Effector CD4-positive, alpha-beta T cell (primary cell): ENCODE measurements at places on chromosomes 7 and 10.

GRCh38 chr10:67140641-67141040 is 214.8 kb downstream of the LRRTM3 start:
- DNase-seq, result no peak

DNA sequence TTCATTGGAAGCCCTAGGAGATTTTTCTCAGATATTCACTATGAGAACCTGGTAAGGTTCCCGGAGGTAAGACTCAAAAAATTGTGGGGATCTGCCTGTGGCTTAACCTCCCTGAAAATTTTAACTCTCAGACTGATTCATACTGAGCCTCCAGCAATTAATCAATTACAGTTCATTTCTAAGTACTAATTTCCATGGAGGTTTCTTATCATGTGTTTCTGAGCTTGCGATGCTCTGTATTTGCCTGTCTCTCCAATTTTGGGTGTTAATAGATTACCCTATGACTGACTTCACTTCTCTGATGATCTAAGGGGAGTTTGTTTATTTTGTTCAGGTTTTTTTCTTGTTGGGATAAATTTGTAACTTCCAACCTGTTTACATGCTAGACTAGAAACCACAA is 215.4 kb upstream of the TMEM196 start:
- DNase-seq, result no peak

DNA sequence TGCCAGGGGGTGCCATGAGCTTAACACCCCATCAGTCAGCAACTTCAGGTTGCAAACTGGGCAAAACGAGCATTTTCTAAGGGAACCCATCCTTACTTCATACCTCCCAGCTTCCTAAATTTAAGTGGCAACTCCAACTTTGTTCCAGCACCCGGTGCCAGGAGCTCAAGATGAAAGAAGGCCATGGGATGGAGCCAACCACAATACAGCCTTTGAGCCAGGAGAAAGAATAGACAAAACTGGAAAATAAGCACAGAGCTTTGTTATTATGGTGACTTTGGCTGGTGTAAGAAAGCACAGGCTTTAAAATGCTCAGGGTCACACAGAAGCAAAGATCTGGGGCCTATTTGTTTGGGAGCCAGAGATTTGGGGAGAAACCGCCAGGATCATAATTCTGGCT is 388.7 kb upstream of the MGMT start:
- no peak for DNase-seq

GRCh38 chr10:132597654-132598053 is 60.1 kb downstream of the INPP5A start:
- no peak for DNase-seq

DNA sequence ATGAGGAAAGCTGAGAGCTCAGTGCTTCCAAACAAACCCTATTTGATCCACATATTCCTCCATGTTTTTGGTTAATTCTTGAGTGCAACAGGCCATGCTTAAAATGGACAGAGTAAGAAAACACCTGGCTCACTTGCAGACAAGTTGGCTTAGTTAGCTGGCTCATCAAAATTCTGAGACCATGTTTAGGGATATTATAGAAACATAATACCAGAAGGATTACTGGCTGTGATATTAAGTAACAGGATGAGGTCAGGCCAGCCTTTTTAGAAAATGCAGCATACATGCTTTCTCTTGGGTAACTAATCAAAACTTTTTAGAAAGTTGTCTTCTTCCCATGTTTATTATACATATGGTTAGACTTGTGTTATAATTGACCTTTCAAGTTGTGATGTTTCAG is 867.2 kb upstream of the LRRTM3 start:
- no peak for DNase-seq

DNA sequence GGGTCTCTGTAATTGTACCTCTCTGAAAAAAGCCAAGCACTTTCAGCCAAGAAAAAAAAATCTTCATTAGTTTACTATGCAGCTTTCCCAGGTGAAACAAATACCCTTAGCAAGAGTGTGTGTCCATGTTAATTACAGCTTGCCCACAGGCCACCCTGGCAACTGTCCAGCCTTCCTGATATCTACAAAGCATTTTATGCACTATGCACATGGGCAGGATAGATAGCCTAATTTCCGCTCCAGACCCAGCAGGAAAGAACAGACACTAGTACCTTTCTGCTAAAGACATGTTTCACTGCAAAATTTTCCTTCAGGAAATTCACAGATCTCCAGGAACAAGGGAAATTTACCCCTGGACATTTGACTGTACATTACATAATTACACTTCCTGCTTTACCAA is 24.4 kb downstream of the CACNA2D1 start:
- no peak for DNase-seq

GRCh38 chr10:103725242-103725641 is 130.1 kb downstream of the SH3PXD2A start:
- DNase-seq, result no peak

DNA sequence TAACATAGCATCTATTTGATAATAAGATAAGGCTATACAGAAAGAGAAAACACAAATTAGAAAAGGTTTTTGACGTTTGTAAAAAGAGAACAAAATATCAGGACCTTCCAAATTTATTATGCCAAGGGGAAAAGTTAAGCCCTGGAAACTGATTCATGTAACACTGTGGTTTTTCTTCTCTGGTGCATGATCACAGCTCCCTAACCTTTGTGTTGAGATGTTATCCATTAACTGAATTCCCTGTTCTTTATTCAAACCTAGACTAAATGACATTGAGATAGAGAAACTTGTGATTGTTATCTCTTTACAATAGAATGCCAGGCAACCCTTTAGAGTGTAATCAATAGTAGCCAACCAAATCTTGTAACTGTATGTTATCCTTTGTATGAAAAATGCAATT is 141.5 kb upstream of the NRG3 start:
- DNase-seq, result no peak

DNA sequence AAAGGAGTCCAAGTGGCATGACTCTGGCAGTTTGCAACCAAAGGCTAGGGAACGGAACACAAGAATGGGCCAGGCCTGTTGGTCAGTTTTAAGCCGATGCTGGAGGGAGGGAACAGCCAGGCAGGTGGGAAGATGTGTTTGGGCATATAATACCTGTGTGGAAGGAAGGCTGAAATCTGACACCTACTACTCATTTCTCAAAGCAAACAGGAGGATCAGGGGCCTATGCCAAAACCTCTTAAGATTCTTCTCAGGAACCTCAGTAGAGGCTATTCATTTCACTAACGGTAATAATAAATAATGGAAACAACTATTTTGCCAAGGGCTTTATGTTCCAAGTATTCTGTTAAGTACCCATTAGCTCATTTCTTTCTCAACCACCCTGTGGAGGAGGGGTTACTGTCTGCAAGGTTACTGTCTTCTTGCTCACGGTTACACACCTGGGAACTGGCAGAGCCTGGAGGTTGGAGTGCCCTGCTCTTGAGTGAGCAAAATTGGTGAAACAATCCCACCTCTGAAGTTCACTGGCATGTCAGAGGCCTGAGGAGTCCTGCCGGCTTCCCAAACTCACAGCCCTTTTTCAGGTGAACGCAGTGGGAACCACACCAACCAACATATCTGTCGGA is 35.5 kb downstream of the GOT1 start:
- DNase-seq, result no peak

- no peak for DNase-seq
Observed at GRCh38 chr10:22723343-22723779, 9.0 kb upstream of the PIP4K2A start.

DNA sequence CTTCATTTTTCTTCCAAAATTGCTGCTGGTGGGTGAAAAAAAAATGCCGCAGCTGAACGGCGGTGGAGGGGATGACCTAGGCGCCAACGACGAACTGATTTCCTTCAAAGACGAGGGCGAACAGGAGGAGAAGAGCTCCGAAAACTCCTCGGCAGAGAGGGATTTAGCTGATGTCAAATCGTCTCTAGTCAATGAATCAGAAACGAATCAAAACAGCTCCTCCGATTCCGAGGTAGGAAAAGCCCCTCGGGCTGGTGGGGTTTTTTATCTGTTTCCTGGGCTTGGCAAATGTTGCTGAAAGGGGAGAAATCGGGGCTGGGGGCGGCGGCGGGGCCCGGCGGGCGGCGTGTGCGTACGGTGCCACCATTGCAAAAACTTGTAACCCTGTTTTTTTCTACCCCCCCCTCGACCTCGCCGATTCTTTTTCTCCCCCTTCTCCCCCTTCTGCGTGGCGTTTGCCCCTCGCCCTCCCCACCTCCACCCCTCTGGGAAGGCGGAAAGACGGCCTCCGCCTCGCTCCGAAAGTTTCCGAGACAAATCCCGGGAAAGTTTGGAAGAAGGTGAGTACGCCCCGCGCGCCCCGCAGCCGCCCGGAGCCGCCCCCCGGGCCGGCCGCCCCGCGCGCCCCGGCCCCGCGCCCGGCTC is 789 bp downstream of the TCF7L2 start:
- DNase-seq, result no peak

GRCh38 chr7:120869700-120870099 is 11.8 kb upstream of the TSPAN12 start:
- no peak for DNase-seq

- no peak for DNase-seq
Observed at GRCh38 chr10:32548208-32548607, 102.3 kb downstream of the CCDC7 start.

DNA sequence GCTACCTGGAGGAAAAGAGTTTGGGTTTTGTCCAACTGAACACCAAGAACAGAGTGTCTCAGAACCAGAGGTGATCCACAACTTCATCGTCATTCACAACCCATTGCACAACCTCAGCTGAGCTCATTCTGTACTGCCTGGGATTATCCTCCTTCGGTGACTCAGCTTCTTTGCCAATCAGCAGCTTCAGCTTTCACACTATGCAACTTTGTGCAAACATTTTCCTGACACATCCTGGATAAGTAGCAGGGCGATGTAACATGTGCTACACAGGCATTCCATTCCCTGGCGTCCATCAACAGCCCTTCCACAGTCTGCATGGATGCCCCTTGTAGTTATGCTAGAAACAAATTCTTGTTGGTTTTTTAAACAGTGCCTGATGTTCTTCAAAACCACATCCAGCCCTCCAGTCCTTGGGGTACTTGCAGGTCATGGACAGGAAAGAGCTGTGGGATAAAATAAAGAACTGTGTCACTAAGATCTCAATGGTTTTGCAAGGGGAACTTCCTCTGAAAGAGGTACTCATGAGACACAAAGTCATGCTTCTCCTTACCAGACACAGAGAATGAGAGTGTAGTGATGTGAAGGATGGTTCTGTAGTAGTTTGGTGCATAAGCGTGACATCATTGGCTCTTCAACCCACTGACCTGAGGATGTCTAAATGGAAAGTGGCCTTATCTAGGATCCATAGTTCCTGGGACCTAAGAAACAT is 478.5 kb downstream of the KIF20B start:
- DNase-seq, result no peak

DNA sequence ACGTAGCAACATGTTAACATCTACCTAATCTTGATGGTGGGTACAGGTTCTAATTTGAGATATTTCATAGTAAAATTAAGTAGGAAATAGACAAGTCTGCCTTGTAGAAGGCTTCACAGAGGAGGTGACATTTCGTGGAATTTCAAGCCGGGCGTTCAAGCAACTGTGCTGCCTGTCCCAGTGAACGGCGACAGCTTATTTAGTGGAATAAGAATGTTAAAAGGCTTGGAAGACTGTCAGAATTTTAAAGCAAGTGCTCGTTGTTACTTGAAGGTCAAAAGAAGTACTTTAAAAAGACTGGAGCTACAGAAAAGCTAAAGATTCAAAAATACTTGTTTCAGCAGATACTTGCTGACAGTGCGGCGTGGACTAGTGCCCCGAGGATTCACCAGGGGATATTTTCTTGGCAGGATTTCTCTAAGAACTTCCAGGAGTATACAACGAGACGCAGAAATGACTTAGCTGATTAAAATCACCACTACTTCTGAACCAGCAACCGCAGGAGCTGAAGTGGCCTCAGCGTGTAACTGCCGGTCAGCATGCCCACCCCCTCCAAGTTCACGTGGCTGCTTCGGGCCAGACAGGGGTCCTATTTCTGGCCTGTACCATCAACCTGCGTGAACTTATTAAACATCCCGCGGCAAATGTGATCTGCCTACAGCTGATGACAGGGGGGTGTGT is 46.5 kb downstream of the CTBP2 start:
- DNase-seq, result no peak

- no peak for DNase-seq
Observed at GRCh38 chr10:49760789-49761188, 1.3 kb downstream of the OGDHL start.

DNA sequence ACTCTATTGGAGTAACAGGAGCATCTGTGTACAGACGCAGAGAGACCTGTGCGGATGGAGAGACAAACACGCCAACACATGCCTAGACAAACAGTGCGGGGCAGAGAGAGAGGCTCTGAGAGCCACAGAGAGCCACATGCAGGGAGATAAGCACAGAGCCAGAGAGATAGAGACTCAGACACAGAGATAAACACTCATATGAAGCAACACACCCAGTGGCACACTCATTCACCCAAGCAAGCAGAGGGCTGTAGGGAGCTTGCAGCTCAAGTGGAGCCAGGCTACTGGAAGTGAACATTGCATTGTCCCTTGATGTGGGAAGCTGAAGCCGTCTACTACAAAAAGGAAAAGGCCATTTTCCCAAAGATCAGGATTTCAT is 46.6 kb upstream of the PODXL start:
- DNase-seq, result no peak

DNA sequence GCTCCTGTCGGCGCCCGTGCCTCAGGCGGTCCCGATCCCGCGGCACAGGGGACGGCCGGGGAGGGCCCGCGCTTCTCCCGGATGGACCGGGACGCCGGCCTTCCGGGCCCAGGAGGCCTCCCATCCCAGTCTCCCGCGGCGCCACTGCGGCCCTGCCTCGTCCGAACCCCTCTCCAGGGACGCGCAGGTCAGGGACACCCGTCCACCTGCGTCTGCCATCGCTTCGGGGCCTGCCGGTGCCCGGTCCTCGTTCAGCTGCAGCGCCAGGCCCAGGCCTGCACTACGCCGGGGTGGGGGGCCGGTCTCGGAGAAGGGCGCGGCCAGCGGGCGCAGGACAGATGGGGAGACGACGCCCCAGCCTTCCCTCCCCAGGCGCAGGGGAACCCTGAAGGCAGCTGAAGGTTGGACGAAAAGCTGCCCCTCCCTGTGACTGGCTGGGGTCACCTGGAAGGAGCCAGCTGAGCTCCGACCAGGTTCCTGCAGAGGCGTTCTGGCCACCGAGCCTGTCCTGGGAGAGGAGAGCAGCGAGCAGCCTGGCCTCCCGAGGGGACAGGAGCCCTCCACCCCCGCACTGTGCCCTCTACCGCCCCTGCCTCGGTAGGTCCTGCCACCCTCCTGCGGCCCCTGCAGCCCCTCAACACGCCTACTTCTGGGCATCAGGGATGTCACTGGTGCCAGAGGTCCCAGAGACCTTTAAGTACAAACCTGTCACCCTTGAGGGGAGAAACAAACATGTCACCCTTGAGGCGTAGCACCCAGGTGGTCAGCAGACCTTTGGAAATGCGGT is 84.3 kb downstream of the LANCL2 start:
- DNase-seq, result no peak

DNA sequence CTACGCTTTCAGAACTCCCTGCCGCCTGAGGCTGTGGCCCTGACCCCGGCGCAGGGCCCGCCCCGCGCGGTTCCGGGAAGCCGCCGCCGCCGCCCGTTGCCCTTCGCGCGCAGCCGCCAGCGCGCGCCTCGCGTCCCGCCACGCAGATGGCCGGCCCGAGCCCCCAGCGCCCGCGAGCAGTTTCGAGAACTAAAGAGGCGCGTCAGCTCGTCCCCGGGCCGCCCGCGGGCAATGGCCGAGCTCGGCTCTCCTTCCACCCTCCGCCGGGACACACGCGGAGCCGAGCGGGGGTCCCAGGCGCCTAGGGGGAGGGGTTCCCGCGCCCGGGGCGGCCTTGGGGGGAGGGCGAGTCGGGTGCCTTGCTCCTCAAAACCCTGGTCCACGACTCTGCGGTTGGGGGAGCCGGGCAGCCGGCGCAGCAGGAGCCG is 1.8 kb downstream of the HNRNPF start:
- DNase-seq, result peak; percentile 42

GRCh38 chr7:45033931-45034290 is 33.9 kb downstream of the CCM2 start:
- no peak for DNase-seq
